ENCODE measurements at places on chromosomes 6 and 20.

DNA sequence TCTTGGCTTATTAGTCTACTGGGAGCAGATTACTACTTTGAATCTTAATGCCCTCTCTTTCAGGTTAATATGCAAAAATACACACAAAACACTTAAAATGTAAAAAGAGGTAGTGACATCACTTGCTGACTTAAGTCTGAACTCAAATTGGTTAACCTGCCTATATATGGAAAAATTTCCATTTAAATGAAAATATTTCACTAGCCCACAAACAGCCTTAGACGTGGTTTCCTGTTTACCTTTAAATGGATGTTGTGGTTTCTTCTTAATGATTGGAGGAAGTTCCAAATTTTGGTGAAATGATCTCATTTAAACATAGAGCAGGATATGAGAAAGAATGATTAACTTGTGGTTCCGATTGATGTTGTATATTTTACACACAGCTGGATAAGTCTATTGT, 553.7 kb downstream of the CD109 start:
- H3K36me3 ChIP-seq: no peaks in the 10 kb centered on the region
- peaks cover 2% of the 10 kb centered on the region for H3K4me1 ChIP-seq
- H3K27me3 ChIP-seq: no peaks in the 10 kb centered on the region

- peaks cover 1% of the 10 kb centered on the region for H3K36me3 ChIP-seq
- H3K4me1 ChIP-seq: peaks cover 63% of the 10 kb centered on the region
- no peak overlapping the region for H3K4me3 ChIP-seq
- DNase-seq: peak; percentile 67
- peak overlapping the region; percentile 96 for H3K27ac ChIP-seq
- H3K27me3 ChIP-seq: no peaks in the 10 kb centered on the region
These were observed 82.3 kb downstream of the GMPR start for GRCh38 chr6:16320533-16321340.

- H3K36me3 ChIP-seq: no peaks in the 10 kb centered on the region
- no peak overlapping the region for H3K4me3 ChIP-seq
These were observed 6.4 kb upstream of the MPC1 start for GRCh38 chr6:166389119-166389518.

DNA sequence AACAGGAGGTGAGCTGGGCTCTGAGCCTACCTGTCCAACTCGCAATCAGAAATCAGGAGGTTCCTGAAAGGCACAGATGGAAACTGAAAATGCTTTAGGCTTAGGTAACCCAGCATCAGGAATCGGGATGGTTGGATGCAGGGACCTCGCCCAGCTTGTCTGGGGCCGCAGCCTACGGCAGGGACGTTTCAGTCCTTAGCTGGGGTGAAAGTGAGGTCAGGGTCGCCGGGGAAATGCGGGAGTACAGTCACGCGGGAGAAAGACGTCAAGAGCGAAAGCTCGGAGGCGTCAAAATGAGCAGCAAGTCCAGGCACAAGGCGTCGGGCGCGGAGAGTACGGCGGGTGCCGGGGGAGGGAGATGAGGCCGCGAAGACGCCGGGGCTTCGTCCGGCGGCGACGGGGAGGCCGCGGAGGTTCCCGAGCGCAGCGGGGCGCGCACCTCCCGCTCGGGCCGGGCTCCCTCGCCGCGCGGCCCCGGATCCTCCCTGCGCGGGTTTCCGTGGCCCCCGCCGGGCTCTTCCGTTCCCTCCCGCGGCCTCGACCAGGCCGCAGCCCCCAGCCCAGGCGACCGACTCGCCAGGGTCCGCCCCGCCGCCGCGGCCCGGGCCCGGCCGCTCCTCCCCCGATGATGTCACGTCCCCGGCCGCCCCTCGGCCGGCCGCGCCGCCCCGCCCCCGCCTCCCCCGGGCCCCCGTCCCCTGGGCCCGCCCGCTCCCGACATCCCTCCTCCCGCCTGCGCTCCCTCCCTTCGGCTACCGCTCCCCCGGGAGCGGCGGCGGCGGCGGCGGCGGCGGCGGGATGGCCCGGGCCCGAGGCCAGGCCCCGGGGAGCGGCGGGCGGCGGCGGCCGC, at the start of gene EBF4:
Gene EBF4, plus strand, starts transcription at position 745 of the 850 bp plus-strand sequence. CDS start 866 bp downstream, outside the sequence.
- no peaks in the 10 kb centered on the region for H3K36me3 ChIP-seq
- peak; percentile 65 for DNase-seq
- peak within 1 kb of the TSS; percentile 38 for H3K4me3 ChIP-seq
- no peak within 1 kb of the TSS for H3K27ac ChIP-seq

DNA sequence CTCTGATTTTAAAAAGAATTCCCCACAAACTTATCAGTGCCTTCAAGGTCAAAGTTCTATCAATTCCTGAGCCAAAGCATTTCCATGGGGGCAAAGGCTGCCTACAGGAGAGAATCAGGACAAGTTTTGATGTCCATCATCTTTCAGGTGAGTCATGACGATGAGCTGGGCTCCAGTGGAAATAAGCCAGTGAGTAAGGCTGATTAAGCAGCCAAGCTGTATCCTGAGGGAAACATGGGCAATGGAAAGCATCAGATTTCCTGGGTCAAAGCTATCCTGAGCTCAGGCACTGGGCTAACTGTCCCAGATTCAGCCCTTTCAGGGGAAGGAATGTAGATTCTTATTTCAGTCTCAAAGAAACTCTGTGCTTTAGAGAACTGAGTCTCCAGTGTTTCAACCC, 377.4 kb downstream of the CD109 start:
- H3K36me3 ChIP-seq: no peaks in the 10 kb centered on the region
- H3K4me3 ChIP-seq: no peak overlapping the region

DNA sequence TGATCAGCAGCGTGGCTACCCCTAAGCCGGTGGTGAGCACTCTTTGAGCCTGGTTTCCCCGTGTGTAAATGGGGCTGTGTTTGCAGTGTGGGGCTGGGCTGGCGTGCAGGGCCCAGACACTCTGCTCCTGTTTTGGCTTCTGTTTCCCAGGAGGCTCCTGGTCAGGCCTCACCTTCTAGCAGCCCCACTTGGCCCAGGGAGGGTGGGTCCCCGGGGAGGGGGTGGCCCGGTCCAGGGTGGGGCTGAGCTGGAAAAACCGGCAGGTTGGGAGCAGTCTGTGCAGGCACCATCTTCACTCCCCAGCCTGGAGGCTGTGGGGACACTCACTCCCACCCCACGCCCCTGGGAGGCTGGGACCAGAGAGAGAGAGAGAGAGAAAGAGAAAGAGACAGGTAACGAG, 25.3 kb downstream of the CEBPB start:
- no peak overlapping the region for H3K4me3 ChIP-seq
- no peak overlapping the region for H3K27ac ChIP-seq
- H3K27me3 ChIP-seq: peaks cover 7% of the 10 kb centered on the region
- no peaks in the 10 kb centered on the region for H3K36me3 ChIP-seq
- no peak for DNase-seq

GRCh38 chr6:3272911-3273547, 14.3 kb downstream of the PSMG4 start:
- peaks cover 47% of the 10 kb centered on the region for H3K36me3 ChIP-seq
- no peak overlapping the region for H3K4me3 ChIP-seq
- DNase-seq: no peak
- H3K27ac ChIP-seq: no peak overlapping the region
- no peaks in the 10 kb centered on the region for H3K27me3 ChIP-seq

DNA sequence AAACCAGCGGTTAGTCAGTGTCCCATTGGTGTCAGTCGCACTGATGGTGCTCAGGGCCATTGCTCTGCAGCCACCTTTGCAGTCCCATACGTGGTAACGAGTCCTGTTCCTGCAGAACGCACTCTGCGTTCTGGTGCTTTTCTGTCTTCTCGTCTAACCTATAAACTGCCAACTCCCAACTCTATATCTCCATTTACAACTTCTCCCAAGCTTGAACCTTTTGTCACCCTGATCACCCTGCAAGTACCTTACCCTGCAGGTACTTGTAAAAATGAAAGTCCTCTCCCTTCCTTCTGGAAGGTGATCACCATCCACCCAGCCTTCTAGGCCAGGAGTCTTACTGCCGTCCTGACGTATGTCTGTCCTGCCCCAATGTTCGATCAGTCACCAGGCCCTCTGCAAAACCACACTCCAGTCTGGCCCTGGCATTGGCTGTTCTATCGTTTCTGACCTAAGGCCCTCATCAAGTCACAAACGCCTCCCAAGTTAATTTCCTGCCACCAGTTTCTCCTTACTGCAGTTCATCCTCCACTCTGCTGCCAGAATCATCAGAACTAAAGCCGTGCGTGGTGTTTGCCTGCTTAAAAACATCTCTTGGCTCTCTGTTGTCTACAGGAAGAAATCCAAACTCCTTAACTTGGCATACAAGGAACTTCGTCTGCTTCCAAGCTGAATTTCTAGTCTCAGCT, 7.9 kb downstream of the RREB1 start:
- no peak overlapping the region for H3K4me3 ChIP-seq
- H3K36me3 ChIP-seq: no peaks in the 10 kb centered on the region
- DNase-seq: peak; percentile 56
- H3K4me1 ChIP-seq: peaks cover 20% of the 10 kb centered on the region

- no peak overlapping the region for H3K4me3 ChIP-seq
- no peak overlapping the region for H3K27ac ChIP-seq
- no peak for DNase-seq
- H3K27me3 ChIP-seq: no peaks in the 10 kb centered on the region
These were observed 22.4 kb upstream of the RALY start for GRCh38 chr20:33971147-33971975.

- H3K27me3 ChIP-seq: no peaks in the 10 kb centered on the region
- H3K27ac ChIP-seq: no peak overlapping the region
- no peak overlapping the region for H3K4me3 ChIP-seq
- no peaks in the 10 kb centered on the region for H3K36me3 ChIP-seq
- DNase-seq: no peak
- peaks cover 2% of the 10 kb centered on the region for H3K4me1 ChIP-seq
These were observed 25.9 kb downstream of the TAF4 start for GRCh38 chr20:62039738-62040137.

DNA sequence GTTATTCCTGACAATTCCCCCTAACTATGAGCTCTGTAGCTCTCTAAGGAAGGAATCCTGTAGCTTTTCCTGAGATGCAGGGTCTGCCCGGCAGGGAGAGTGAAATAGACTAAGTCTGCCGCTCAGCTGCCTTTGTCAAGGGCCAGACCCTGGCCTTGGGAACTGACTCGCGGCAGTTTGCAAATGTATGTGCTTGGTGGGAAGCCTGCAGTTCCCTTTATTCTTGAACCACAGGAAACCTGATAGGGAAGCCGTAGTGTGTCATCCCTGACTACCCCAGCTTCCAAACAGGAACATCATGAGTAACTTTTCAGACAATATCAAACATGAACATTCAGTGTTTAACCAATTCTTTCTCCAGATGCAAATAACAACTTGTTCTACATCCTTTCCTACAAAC, 78.7 kb upstream of the IFNGR1 start:
- H3K4me3 ChIP-seq: no peak overlapping the region
- H3K27ac ChIP-seq: no peak overlapping the region
- no peaks in the 10 kb centered on the region for H3K4me1 ChIP-seq

DNA sequence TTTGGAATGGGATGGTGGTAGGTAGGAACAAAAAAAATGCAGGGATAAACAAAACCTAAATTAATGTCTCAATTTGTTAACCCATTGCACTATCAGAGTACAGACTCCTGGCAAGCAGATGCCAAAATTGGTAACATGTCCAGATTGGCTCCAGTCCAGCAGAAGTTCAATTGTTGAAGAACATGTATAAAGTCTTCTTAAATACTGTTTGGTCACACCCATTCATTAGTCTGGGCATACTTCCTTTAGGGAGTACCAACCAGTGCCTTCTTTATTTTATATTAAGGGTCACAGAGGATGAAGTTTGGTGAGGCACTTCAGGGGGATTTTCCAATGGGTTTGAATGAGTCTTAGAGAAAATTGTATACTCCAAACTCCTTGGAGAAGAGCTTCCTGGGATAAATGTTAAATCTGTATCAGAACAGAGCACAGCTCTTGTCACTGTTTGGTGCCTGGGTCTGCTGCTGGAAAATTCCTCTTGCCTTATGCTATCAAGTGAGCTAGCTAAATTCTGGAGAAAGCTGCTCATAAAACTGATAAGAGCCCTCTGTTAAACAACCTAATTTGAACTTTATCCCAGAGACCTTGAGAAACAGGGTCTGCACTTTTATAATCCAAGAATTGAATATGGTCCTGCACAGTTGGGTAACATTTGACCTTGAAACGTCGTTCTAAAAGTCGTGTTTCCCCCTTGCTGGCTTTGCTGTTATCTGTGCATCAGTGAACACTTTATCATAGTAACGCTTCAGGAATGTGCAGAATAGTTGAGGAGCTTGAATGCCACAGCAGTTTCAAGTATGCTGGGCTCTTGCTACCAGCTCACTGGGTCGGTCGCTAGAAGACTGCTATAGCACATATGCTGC, 334.1 kb upstream of the CITED2 start:
- no peak overlapping the region for H3K4me3 ChIP-seq
- no peaks in the 10 kb centered on the region for H3K4me1 ChIP-seq
- DNase-seq: no peak
- no peak overlapping the region for H3K27ac ChIP-seq

- no peak for DNase-seq
- H3K4me1 ChIP-seq: no peaks in the 10 kb centered on the region
- no peak overlapping the region for H3K27ac ChIP-seq
- H3K36me3 ChIP-seq: no peaks in the 10 kb centered on the region
- peaks cover 2% of the 10 kb centered on the region for H3K27me3 ChIP-seq
These were observed 34.9 kb upstream of the TFAP2A start for GRCh38 chr6:10449751-10450150.

- no peak for DNase-seq
- no peaks in the 10 kb centered on the region for H3K27me3 ChIP-seq
- peak overlapping the region; percentile 42 for H3K27ac ChIP-seq
- H3K4me3 ChIP-seq: no peak overlapping the region
These were observed 20.4 kb downstream of the ACSS1 start for GRCh38 chr20:25037288-25038102.

DNA sequence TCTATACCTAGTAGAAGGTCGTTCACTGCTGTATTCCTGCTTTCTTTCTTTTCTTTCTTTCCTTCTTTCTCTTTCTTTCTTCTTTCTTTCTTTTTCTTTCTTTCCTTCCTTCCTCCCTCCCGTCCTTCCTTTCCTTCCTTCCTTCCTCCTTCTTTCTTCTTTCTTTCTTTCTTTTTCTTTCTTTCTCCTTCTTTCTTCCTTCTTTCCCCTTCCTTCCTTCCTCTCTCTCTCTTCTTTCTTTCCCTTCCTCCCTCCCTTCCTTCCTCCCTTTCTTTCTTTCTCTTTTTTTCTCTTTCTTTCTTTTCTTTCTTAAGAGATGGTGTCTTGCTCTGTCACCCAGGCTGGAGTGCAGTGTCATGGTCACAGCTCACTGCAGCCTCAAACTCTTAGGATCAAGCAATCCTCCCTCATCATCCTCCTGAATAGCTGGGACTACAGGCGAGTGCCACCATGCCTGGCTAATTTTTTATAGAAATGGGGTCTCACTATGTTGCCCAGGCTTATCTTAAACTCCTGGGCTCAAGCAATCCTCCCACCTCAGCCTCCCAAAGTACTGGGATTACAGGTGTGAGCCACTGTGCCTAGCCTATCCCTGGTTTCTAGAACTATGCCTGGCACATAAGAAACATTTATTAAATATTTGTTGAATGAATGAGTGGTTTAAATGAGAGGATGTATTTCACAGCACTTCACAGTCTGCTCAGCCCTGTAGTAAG, 2.6 kb upstream of the DNPH1 start:
- H3K36me3 ChIP-seq: no peaks in the 10 kb centered on the region
- H3K4me3 ChIP-seq: no peak overlapping the region
- DNase-seq: no peak

All from muscle of leg (tissue), 16 donors.